Thymus (tissue), 14 donors: ENCODE measurements at places on chromosomes 12 and 14.

GRCh38 chr12:98422812-98423211 lies 92.6 kb upstream of the TMPO start:
- no peak for DNase-seq

DNA sequence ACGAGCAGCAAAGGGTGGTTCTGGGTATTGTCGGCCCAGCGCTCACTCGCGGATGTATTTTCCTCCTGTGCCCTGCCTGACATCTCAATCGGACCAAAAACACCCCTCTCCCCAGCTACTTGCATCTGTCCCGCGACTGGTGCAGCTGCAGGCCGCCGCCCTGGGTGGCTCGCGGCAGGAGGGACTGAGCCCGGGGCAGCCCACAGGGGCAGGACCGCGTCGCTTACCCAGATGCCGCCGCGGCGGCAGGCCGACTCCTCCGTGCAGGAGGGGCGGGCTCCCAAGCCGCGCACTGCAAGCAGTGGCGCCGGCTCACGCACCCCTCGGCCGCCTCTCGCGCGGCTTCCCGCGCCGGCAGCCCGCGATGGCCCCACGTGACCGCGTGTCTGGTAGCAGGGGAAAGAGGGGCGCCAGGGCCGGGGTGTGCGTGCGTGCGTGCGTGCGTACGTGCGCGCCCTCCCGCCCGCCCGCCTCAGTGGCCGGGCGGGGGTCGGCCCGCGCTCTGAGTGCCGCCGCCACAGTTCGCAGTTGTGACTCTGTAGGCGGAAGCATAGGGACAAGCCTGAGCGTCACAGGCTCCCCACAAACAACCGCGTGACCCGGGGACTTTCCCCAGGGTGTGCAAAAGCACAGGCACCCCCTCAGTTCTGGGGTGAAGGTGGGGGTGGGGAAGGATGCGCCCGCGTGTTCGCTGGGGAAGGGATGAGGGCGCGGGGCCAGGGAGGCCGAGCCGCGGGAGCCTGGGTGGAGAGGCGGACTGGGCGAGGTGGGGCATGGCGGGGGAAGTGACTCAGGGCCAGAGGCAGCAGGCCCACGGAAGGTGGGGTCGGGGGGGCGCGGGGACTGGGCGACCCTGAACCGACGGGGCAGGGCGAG lies at the start of gene ZBTB25:
Gene ZBTB25, minus strand, starts transcription at position 405 of the 876 bp plus-strand sequence. CDS start 13,305 bp downstream, outside the sequence.
- DNase-seq, result peak; percentile 87

- no peak for DNase-seq
Observed at GRCh38 chr14:50528000-50528399, 4.4 kb downstream of the MAP4K5 start.

GRCh38 chr12:108477055-108477880 lies 37.8 kb upstream of the FICD start:
- DNase-seq, result no peak

DNA sequence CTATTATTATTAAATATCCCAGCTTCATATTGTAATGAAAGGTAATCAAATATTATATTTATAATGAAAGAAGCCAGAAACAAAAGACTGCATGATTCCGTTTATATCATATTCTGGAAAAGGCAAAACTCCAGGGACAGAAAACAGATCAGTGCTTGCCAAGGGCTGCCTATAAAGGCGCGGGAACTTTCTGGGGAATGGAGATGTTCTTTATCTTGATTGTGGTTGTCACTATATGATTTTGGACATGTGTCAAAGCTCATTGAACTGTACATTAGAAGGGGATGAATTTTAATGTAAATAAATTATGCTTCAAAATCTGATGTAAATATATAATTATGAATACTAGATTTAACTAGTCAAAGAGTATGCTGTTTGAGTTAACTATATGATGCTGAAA lies 115.4 kb upstream of the KRAS start:
- no peak for DNase-seq

DNA sequence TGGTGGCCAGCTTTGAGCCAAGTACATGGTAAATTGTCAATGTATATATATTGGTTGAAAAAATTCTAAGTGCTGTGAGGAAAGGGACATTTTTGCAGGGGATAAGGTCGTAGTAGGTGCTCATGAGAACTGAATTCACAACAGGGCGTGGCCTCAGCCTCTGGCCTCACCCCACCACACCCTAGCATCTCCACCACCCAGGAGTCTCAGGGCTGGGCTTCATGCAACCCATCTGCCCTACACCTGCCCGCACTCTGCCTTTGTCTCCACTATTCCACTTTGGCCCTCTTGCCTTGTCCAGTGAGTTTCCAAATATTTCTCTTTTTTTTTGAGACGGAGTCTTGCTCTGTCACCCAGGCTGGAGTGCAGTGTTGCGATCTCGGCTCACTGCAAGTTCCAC lies 22.1 kb upstream of the AQP2 start:
- no peak for DNase-seq

- DNase-seq, result no peak
Observed at GRCh38 chr14:61742371-61742770, 19.8 kb upstream of the SNAPC1 start.

DNA sequence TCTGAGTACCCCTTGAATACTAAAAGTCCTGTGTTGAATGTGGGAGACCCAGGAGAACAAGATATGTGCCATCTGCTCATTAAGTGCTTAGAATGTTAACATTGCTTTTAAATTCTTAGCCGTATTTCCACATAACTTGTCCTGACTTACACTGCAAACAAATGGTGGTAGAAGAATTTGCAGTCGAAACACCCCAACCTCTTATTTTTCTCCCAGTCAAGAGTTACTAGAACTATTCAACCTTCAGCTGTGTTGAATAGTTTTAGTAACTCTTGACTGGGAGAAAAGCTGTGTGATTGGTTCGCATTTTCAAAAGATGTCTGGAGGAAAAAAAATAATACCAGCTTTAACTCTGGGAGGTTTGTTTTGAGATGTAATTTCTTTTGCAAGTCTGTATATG lies 7.6 kb upstream of the SPX start:
- no peak for DNase-seq

DNA sequence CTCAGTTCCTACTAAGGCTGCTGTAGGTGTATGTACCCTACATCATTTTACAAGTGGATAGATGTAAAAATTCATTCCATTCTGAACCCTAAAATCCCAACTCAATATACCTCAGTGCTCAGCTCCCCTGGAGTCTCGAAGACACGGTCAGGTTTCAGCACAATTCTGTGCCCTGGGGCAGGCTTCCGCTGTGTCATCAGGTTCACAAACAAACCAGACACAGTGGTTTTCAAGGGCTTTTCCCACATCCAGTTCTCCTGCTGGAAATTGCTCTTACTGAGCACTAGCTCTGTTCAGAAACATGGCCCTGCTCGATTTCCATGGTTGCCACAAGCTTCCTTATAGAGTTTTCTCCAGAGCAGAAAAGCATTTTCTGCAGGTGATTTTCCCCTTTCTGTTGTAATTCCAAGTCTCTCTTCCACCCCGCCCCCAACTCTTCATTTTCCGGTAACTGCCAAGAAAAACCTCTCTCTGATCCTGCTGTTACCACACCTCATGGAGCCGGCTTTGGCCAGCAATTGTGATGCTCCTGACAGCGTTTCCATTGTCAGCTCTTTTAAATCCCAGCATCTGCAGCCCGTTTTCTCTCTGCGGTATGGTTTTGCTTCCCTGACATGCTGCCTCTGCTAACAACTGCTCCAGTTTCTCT lies 483.0 kb upstream of the CCDC196 start:
- no peak for DNase-seq

- no peak for DNase-seq
Observed at GRCh38 chr12:11798006-11798708, 148.7 kb downstream of the ETV6 start.

DNA sequence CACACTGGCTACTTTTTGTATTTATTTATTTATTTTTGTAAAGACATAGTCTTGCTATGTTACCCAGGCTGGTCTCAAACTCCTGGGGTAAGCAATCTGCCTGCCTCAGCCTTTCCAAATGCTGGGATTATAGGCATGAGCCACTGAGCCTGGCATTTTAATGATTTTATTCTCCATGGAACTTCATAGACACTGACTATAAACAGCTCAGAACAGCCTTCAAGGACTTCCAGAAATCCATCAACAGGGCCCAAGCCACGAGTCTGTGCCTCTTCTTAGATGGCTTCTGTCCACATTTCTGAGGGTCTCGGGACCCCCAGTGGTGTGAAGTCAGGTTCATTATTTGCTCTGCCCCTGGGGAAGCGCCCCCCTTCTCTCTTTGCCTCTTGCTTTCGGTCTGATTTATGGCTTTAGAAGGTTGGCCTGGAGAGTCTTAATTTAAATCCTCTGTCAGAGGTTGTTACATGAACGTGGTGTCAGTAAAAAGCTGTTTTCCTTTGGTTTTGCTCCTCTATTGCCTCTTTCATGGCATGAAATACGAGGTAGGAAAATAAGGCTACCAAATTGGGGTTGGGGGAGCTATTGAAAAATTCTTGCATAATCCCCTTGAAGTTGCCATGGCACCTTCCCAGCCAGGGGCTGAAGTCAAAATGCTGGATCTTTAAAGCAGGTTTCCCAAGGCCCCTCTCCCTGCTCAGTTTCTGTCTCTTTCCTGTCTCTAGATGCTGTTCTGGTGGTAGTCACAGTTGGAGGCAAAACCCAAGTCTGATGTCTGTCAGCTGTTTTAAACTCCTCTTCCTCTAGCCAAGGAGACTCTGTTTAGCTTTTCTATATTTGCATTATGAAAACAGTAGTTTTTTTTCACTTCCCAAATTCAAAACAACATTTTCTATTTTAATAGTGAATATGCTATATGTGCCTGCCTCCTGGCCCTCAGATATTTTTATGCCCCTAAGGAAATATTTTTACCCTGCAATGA lies 129.4 kb downstream of the SMOC1 start:
- DNase-seq, result no peak

- peak; percentile 87 for DNase-seq
Observed at GRCh38 chr12:116672842-116673516, 64.9 kb downstream of the SPRING1 start.

DNA sequence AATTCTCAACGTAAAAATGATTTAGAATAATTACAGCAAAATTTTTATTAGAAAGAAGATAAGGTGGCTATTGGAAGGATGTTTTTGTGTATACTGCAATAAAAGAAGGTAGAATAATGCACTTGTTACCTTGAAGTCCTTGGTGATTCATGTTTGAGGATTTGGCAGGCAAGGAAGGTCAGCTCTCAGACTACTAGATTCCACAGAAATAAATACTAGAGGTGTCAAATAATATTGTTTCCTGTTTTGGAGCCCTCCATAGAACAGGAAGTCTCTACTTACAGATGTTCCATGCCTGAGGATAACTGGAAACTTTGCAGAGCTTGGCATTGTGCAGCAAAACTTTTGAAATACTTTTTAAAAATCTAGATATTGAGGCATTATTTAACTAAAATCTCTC lies 284.3 kb upstream of the SYT1 start:
- no peak for DNase-seq

DNA sequence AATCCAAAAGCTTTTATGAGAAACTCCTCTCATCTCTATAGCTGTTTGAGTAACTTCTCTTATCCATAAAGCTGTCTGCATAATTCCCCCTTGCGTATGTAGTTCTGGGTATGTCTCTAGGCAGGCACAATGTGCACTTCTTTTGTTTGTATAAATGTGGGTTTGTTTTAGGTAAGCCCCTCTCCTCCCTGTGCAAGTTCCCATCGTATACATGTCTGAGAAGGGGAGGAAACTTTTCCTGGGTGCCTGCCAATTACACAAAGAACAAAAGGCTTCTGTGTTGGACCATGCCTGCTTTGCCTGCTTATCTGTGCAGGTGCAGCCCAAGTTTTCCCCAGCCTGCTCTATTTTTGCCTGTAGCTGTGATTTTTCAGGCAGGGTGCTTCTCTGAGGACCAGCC lies 96.7 kb downstream of the CCER1 start:
- DNase-seq, result no peak

DNA sequence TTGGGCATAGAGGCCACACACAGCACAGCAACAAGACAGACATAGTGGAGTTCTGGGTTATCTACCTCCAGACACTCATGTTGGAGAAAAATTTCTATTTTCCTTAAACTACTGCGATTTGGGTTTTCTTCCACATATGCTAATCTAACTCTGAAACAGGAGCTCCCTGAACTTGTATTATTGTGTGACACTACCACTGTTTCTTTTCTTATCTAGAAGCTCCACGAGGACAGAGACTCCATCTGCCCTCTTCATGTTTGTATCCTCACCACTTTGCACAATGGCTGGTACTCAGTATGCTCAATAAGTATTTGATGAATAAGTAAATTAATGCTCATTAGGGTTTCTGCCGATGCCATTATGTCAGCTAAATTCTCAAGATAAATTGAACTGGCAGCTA lies 218.6 kb downstream of the PAX9 start:
- DNase-seq, result no peak

DNA sequence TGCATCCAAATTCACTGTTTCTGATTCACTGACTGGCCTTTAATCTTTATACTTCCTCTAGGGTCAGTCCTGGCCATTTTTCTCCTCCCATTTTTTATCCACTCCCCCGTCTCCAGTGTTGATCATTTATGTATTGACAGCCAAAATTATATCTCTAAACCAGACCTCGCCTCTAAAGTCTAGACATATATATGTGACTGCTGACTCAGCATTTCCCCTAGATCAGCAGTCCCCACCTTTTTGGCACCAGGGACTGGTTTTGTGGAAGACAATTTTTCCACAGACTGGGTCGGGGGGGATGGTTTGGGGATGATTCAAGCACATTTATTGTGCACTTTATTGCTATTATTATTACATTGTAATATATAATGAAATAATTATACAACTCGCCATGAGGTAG lies 88.3 kb upstream of the DAAM1 start:
- no peak for DNase-seq

GRCh38 chr14:95609398-95609990 lies 74.6 kb downstream of the GLRX5 start:
- DNase-seq, result no peak

- DNase-seq, result peak; percentile 23
Observed at GRCh38 chr12:26274441-26275312, 79.3 kb downstream of the SSPN start.

DNA sequence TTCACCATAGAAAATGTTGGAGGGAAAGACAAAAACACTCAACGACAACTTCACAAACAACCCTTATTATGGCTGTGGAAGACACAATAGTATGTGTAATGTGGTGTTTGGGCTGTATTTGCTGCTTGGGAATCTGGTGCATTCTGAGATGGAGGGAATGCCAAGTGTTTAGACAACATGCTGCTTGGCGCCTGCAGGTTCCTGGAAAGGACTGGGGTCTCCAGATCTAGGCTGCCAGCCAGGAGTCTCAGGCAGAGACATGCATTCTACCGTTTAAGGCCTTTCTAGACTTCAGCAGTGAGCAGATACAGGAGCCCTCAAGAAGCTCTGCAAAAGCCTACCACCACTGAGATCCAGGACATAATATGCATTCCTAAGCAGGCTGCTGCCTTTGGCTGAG lies 418.7 kb downstream of the NRXN3 start:
- DNase-seq, result no peak

- no peak for DNase-seq
Observed at GRCh38 chr12:123396954-123397353, 13.0 kb downstream of the KMT5A start.

DNA sequence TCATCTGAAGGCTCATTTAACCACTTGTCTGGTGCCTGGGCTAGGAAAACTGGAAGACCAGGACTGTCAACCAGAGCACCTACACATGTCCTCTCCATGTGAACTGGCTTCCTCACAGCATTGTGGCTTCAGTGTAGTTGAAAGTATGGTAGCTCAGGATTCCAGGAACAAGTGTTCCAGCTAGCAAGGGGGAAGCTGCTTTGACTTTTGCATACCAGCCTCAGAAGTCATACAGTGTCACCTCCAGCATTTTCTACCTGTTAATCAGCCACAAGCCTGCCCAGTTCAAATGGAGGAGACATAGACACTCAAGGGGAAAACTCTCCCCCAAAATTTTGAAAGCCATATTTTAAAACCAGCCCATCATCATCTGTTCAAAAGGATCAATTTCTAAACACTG lies 212.8 kb upstream of the CAND1 start:
- no peak for DNase-seq

- no peak for DNase-seq
Observed at GRCh38 chr12:113374823-113375428, 16.5 kb downstream of the PLBD2 start.

- DNase-seq, result no peak
Observed at GRCh38 chr12:26062006-26062405, 62.8 kb downstream of the BHLHE41 start.
